GM13976 (cell line): ENCODE measurements at places on chromosomes 5 and 9.

DNA sequence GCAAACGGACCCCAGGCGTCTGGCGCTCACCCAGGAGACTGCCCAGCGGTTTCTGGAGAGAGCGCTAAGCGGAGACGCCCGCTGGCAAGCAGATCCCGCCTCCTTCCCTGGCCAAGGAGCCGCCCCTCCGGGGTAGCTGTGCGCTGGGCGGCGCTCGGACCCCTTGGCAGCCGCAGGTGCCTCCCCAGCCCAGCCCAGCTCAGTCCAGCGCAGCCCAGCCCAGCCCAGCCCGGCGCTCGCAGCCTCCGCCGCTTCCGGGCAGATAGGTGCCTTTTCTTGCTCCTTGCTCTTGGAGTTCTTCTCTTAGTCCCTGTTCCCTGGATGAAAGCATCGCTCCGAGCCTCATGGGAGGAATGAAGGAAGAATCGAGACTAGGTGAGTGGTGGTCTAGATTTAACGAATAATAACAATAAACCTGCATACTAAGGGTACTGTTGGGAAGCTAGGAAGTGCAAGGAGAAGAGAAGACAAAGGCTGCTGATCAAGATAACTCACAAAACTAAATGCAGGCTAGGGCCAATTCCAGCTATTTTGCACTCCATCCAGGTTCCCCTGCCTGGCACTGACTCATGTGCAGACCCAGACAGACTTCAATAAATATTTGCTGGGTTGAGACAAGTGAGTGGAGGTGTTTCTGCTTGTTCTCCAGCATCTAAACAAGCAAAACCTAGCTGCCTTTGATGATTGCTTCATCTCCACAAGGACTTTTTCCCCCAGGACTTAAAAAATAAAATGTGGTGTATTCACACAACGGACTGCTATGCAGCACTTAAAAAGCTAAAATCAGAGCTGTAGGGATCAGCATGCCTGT is at the start of gene STK32A:
STK32A (plus strand) TSS at position 202 of the 811 bp plus-strand sequence. CDS start 4,609 bp downstream, outside the sequence.
- no peak for DNase-seq

GRCh38 chr5:157449011-157449723 is 10.8 kb upstream of the NIPAL4 start:
- DNase-seq: no peak

DNA sequence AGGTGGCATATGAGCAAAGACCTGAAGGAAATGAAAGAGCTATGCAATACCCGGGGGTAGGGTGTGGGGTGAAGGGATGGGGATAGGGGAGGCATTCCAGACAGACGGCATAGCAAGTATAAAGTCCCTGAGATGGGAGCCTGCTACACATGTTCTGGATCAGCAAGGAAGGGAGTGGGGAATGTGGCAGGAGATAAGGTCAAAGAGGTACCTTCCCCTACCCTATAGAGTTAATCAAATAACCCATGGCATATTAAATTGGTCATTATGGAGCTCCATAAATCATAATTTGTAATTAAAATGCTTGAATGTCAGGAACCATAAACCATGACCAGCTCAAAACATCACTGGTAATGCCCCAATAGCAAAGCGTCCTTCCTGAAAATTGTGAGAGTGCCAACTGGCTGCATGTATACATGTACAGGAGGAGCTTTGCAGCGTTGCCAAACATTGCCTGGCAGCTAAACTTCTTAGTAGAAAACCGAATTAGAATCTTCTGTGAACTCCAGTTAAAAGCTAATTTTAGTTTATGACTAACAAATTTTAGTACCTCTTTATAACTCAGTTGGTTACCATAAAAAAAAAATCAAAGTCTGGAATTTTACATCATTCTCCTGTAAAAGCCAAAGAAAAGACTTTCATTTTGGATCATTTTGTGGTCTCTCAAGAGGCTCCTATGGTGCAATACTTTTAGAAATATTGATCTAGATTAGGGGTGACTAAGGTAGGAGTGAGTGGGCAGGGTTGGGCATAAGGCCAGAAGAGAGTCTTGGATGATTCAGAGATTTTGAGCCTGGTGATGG is 4.7 kb downstream of the DNAI1 start:
- no peak for DNase-seq

GRCh38 chr5:168590666-168591065 is 11.5 kb upstream of the PANK3 start:
- DNase-seq: no peak

GRCh38 chr5:151709109-151709735 is 22.5 kb upstream of the SPARC start:
- no peak for DNase-seq

GRCh38 chr5:1663186-1663585 is 136.5 kb downstream of the MRPL36 start:
- no peak for DNase-seq

GRCh38 chr9:129080298-129080600 is 662 bp upstream of the DOLPP1 start:
- no peak for DNase-seq

- DNase-seq: no peak
These were observed 193.1 kb downstream of the MEF2C start for GRCh38 chr5:88689668-88690408.

- DNase-seq: no peak
These were observed 250.6 kb upstream of the MAP3K1 start for GRCh38 chr5:56564541-56565282.

DNA sequence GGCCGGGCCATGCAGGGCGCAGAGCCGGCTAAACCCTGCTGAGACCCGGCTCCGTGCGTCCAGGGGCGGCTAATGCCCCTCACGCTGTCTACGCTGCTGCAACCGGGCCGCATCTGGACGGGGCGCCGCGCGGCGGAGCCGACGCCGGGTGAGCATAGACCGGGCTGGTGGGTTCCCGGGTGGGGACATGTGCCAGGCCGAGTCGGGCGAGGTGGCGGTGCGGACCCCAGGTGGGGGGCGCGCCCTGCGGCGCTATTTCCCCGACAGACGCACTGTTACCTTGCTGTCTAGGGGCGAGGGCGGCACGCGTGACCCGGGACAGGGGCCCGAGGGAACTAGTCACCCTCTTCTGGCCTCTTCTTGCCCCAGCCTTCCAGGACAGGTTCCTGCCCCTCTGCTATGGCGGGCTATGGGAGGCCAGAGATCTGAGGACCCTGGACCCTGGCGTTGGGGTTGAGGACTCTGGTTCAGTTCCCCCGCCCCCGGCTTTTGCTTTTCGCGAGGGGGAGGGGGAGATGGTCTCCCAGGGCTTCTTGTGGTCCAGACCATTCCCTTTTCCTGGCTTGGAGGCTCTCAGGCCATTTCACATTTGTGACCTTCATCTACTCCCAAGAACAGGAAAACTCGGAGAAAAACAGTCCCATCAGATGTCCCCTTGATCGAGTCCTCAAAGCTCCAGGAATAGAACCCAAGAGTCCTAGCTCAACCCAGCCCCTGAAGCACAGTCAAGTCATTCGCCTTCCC is 536 bp downstream of the SLC27A4 start:
- DNase-seq: peak; percentile 44

DNA sequence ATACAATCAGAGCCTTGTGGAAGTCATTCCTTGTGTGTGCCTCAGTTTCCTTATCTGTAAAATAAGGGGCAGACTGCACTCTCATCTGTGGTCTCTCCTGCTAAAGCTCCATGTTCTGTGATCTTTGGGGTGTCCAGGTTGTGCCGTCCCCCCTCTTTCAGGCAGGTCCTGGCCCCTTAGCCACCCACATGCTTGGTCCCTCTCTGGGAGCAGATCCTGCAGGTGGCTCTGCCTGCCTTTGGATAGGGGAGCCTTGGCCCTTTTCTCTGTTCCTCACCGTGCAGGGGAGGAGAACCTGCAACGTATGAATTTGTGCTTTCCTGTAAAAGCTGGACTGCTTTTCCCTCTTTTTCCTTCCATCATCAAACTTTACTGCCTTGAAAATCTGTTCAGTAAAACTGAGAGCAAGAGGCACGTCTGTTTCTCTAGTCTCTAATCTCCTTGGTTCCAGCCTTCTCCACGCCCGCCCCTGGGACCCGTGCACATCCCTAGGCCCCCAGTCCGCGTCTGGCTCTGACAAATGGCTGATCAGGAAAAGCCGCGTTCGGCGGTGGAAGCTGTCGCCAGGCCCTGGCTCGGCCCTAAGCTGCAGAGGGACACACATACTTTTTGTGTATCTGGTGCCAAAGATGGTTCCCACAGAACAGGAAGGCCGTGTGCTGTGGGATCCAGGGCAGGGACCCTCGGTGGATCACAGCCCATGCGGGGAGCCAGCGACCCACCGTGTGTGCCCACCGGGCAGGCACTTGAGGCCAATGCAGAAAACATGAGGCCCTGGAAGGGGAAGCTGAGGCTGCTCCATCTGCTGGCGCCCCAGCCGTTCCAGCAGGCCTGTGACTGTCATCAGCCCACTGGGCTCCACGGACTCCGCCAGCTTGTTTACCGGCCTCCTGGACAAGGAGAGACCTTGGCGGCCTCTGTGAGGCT is 43.4 kb upstream of the COL5A1 start:
- no peak for DNase-seq

GRCh38 chr5:170254056-170254455 is 21.3 kb downstream of the C5orf58 start:
- DNase-seq: peak; percentile 55

- no peak for DNase-seq
These were observed 10.9 kb upstream of the PIP5K1B start for GRCh38 chr9:68694125-68694524.

DNA sequence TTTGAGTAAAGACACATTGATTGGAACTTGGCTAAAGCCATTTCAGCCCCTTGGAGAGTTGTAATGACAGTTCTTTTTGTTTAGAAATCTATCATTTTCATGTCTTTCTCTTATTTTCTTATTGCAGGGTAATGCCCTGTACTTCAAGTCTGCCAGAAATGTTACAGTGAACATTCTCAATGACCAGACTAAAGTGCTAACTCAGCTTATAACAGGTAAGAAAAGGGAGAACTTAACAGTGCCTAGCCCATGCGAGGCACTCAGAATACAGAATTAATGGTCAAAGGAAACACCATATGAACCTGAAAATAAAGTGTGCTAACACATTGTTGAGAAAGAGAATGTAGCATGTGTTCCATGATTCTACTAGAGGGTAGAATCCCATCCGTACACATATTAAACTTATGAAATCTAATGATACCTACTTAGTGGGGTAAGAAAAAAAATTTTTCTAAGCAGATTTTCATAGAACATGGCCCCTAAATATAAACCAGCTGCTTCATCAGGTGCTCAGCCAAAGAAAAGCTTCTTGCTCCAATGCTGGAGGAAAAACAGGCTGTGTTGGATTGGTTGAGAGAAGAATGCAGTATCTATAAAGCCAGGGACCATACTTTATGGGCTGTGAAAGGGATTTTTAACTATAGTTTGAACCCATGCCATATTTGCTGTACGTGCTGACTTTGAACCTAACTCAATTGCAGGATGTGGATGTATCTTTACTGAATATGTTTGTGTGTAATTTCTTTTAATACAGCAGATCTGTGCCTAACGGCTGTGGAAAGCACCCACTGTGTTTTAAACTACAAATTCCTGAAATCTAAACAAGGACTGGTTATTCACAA is 260.8 kb upstream of the PPP1R2B start:
- no peak for DNase-seq
